ENCODE measurements at places on chromosomes 5 and 9.

DNA sequence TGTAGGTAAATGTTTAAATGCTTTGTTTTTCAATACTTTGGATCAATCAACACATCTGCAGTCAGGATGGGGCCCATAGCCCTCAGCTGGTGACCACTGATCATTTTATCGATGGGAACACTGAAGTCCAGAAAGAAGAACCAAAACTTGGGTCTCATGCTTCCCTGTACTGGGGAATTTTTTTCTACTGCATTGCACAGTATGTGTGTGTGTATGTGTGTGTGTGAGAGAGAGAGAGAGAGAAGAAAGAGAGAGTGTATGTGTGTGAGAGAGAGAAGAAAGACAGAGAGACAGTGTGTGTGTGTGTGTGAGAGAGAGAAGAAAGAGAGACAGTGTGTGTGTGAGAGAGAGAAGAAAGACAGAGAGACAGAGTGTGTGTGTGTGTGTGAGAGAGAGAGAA is 202.9 kb upstream of the MSX2 start:
- no peak for DNase-seq

- no peak for DNase-seq
Observed at GRCh38 chr5:161001604-161002003, 149.6 kb upstream of the ATP10B start.

DNA sequence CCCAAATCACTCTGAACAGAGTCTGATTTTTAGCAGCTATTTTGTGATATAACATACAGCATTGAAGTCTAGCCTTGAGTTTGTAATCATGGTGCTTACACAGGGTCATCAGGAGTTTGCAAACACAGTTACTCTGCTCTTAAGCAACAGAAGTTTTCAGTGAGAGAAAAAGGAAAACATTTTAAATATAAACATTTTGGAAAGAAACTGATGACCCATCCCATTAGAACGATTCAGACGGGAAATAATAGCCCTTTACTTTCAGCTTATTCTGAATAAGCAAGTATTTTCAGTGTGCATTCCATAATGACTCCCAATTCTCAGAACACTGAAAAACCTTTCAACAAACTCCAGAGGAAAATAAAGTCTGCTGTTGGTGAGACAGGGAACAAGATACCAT is 46.7 kb upstream of the TMC1 start:
- no peak for DNase-seq

DNA sequence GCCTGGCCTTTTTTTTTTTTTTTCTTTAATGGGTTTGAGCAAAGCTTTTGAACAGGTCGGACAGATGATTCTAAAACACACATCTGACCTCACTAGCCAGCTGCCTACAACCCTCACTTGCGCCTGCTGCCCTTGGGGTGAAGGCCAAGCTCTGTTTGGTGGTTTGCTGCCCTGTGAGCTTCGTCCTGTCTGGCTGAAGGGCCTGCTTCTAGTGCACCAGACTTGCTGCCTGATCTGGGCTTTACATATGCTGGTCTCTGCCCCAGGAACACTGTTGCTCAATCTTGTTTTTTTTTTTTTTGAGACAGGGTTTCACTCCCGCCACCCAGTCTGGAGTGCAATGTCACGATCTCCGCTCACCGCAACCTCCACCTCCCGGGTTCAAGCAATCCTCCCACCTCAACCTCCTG is 16.4 kb upstream of the DOLPP1 start:
- DNase-seq, result no peak

DNA sequence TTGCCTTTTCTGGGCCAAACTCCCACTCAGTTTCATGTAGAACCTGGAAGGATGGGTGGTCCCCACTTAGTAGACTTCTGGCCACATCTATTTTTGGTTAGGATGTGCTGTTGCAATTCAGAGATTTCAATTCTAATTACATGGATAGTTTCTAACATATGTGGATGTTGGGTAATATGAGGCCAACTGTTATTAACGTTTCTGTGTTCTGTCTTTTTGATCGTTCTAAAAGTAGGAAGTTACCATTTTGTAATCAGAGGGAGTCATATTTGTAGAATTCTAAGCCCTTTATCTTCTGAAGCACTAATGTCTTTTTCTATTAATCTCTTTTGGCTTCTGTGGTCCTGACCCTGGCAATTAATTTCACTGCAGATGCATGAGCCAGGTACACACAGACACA is 141.6 kb upstream of the SPEF2 start:
- DNase-seq, result no peak

DNA sequence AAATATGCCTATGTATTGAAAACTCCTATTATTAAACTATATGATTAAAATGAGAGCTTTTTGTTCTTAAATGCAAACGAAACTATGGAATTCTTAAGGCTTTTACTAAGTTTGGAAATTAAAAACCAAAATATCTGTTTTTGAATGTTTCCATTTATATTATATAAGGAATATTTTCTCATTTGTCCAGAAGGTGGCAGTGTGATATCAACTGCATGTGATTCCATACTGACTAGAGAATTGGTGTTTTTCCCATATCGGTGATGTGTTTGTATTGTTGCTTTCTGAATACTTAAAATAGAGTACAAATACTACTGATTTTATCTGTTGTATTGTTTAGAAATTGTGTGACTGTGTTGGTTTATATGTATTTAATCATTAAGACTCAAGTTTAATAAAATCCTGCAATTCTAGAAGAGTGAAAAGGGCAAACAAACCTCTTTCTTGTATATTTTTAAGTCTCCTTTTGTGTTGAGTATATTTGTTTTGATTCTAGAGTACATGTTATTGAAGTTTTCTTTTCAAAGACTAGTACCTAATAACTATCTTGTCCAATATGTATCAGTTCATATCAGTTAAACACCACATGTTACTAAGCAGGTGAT is 320.8 kb downstream of the CCDC171 start:
- DNase-seq, result no peak

DNA sequence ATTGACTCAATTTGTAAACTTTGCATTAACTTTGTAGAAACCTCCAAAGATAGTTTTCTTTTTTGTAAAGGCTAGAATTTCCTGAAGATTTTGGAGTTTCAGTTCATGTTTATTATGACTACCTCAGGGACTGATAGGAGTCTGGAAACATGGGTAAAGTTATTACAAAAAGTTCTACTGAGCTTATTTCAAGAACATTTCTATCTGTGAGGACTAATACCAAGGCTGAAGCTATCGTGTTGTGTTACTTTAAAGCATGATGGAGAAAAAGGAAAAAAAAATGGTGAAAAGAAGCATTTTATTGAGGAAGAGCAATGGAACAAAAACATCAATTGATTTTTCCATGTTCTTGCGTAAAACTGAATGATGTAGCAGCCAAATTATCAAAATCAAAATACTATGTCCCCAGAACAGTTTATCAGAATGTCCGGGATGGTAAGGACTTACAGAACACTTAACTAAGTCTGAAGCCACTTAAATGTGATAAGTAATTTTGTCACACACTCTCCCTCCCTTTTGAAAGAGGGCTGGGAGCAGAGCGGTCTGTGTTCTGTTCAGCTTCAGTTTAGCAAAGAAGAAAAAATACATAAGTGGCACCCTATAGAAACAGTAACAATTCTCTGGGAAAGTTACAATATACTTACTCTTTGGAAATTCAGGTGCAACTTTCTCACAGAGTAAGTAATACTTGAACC is 25.1 kb upstream of the VCAN start:
- no peak for DNase-seq

DNA sequence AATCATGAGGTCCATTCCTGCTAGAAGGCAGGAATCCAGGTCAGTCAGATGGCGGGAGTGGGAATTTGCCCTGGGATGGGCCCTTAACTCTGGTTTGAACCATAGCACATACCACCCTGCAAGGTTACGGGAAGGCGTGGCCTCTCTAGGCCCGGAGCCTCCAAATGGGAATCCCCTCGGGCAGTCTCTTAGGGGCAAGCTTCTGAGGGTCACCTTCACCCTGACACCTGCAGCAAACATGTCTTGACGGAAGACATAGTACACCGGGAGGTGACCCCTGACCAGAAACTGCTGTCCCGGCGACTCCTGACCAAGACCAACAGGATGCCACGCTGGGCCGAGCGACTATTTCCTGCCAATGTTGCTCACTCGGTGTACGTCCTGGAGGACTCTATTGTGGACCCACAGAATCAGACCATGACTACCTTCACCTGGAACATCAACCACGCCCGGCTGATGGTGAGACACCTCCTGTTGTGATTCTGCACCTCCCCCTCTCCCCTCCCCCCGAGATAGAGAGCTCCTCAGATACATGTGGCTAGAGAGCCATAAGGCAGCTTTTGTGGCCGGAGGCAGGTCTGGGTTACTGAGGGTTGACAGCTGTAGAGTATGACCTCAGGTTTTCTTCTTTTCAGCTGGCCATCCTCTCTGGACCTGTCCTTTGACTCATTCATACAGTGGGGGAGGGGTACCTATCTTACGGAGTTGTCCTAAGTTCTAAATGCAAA is 957 bp downstream of the PRELID1 start:
- no peak for DNase-seq

- peak; percentile 53 for DNase-seq
Observed at GRCh38 chr5:458547-459353, 15.8 kb downstream of the EXOC3 start.

DNA sequence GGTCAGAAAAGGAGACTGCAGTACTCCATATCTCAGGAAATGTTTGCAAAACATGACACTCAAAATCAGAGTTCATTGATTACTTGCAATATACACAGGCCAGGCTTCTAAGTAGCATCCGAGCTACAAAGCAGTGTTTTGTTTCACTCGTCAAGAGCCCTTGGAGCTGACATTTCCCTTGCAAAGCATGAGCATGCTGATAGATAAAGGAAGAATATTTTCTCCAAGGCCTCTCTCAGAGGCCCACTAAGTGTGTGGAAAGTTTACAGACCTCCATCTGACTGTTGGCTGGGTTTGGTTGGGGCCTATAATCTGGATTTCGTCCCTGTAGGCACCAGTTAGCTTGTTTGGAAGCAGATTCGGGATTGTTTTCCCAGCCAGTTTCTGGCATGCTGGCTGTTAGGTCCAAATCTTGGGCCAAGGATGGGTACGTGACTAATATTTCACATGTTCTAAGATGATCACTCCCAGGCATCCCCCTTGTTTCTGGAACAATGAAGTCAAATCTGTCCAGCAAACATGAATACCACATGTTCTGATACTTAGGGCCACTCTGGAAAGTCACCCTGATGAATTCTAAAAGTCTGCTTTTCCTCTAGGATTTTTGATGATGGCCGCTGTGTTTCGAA is 161.3 kb downstream of the RFK start:
- DNase-seq, result no peak
